ENCODE measurements at places on chromosomes 1 and 21. TPM values are rescaled to one million over a fixed set of nuclear protein-coding genes. Genes with fewer than 3 reads are reported as not detected.
A peak's percentile ranks its signal among the peaks of the same experiment; 100 is the strongest.

Gene OLIG2
- not detected for total RNA-seq

Gene THEM5
- total RNA-seq, result 0.25 TPM

DNA sequence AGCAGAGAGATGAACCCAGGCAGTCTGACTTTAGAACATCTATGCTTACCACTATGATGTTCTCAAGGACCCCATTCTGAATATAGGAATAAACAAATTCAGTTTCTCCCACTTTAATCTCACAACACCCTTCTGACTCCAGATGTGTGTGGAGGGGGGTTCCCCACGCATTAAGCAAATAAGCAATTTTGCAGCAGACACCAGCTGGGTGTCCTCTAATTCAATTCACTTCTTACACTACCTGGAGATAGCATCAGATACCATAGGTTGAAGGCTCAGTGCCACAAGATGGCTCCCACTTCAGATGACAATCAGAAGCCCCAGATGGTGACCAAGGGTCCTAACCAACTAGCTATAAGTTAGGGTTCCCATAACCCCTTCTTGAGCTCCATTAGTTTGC is 30.3 kb upstream of the CEP350 start:
- H3K27me3 ChIP-seq, result no peaks in the 10 kb centered on the region
- no peaks in the 10 kb centered on the region for H3K36me3 ChIP-seq
- no peak overlapping the region for H3K4me3 ChIP-seq
- DNase-seq, result no peak
- no peak overlapping the region for H3K27ac ChIP-seq

- H3K27ac ChIP-seq, result no peak overlapping the region
- no peak overlapping the region for H3K4me3 ChIP-seq
- no peaks in the 10 kb centered on the region for H3K27me3 ChIP-seq
Measured at GRCh38 chr1:81424061-81424460, 376.7 kb upstream of the ADGRL2 start.

Gene KRTAP12-2
- total RNA-seq, result not detected

DNA sequence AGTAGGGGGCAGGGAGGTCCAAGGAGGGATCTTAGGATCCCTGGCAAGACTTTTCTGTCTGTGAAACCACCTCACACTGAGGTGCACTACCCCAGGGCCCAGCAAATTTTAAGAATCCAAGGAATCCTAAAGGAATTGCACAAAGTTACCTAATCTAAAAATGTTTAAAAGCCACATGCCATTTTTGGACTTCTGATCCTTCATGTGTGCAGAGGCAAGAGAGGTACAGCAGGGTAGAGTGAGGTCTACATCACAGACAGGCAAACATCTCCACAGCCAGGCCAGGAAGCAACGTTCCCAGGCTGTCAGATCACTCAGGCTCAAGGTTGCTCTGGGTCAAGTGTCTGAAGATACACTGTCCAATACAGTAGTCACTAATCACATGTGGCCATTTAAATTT is 324.6 kb upstream of the DUSP10 start:
- no peak overlapping the region for H3K4me3 ChIP-seq
- H3K27ac ChIP-seq, result no peak overlapping the region
- no peak for DNase-seq
- peaks cover 6% of the 10 kb centered on the region for H3K36me3 ChIP-seq

GRCh38 chr21:41338455-41338854 is 21.9 kb downstream of the FAM3B start:
- H3K4me1 ChIP-seq, result no peaks in the 10 kb centered on the region
- H3K27me3 ChIP-seq, result peaks cover 7% of the 10 kb centered on the region
- no peak overlapping the region for H3K27ac ChIP-seq
- DNase-seq, result no peak
- H3K4me3 ChIP-seq, result no peak overlapping the region
- peaks cover 3% of the 10 kb centered on the region for H3K36me3 ChIP-seq

- no peaks in the 10 kb centered on the region for H3K36me3 ChIP-seq
- H3K4me3 ChIP-seq, result no peak overlapping the region
- no peak overlapping the region for H3K27ac ChIP-seq
- no peaks in the 10 kb centered on the region for H3K27me3 ChIP-seq
- no peaks in the 10 kb centered on the region for H3K4me1 ChIP-seq
Measured at GRCh38 chr1:56199061-56199460, 380.3 kb downstream of the PLPP3 start.

DNA sequence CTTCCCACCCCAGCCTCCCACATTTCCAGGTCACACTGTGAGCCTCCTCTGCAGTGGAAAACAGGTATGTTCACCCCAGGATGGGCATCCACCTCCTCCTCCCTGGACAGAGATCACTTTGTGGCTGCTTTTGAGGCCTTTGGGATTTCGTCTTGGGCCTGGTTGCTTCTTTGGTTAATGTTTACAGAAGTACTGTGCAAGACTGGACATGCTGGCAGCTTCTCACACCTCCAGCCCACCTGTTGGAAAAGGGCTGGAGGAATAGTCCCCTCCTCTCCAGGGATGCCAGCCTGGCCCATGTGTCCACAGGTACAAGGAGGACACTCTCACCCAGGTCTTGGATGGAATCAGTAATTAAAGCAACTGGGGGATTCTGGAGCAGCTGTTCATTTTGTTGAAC is 56.1 kb downstream of the KAZN start:
- H3K27me3 ChIP-seq, result no peaks in the 10 kb centered on the region
- H3K4me1 ChIP-seq, result no peaks in the 10 kb centered on the region
- H3K4me3 ChIP-seq, result no peak overlapping the region
- DNase-seq, result no peak
- H3K36me3 ChIP-seq, result no peaks in the 10 kb centered on the region

- peak; percentile 76 for DNase-seq
- peaks cover 67% of the 10 kb centered on the region for H3K27me3 ChIP-seq
- peaks cover 16% of the 10 kb centered on the region for H3K4me1 ChIP-seq
- no peak overlapping the region for H3K27ac ChIP-seq
Measured at GRCh38 chr1:20376880-20377494, 86.3 kb downstream of the VWA5B1 start.
